Ecto neural progenitor cell (in vitro differentiated cells): ENCODE measurements at places on chromosomes 4 and X.

DNA sequence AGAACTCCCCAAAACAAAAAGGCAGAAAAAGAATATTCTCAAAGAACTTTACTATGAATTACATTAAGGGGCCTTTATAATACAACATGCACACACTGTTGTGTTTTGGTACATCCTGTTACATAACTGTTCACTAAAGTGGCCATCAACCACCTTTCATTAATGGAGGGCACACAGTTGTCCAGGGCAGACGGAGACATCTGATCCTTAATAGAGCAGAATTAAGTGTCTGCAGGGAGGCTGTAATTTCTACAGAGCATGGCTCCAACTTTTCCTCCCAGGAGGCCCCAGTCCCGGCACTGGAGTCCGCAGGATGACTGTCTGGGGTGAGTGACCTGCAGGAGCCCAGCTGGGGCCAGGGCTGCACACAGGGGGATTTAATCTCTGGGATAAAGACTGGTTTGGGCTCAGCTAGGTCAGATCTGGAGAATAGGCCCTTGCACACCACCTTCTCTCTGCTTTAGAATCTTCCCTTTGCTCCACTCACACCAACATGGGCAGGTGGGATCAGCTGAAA, 233.4 kb downstream of the MAML3 start:
- no peak for DNase-seq

DNA sequence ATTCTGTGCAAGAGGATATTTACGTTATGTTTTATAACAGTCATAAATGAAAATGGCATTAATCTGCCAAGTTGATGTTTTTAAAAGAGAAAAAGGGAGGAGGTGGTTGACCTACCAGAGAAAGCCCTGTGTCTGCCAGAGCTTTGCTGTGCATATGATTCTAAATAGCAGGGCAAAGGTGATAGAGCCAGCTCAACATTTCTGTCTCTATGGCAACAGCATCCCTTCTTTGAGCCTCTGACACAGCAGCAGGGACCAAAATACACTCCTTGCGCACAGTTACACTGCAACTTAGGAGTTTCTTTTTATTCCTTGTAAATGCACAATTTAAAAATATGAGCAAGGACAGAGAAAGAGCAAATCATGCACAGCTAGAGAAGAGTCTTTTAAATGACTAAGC, 133.3 kb upstream of the RAI2 start:
- DNase-seq, result no peak

DNA sequence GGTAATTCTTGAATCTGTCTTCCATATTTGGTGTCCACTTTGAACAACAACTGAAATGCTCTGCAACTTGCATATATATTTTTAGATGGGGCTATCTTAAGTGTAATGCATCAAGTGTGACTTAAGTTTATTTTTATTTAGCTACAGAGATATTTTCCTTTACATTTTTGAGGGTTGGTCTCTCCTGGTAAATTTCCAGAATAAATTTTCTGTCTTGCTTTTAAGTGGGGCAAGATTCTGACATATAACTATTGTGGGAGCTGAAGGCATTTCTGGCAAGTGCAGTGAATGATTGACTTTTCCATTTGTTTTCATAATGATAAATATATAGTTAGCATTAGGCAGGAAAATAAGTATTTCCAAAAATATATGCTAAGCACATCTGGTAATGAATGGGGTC, 18.8 kb downstream of the UNC5C start:
- no peak for DNase-seq

DNA sequence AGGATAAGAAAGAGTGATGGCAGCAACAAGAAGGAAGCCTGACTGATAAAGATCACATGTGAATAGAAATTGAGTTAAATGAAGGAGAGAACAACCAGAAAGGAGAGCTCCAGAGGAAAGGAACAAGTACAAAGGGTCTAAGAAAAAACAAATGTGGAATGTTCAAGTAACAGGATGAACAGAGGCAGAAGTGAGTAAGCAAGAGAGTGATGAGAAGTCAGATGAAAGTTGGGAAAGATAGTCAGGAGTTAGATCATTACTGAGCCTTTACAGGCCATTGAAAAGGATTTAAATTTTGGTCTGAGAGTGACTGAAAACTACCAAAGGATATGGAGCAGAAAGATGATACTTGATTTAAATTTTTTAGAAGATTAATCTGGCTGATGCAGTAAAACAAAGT, 38.1 kb downstream of the NFXL1 start:
- no peak for DNase-seq

- no peak for DNase-seq
Observed at GRCh38 chrX:135347381-135348016, 38.2 kb downstream of the ETDC start.

DNA sequence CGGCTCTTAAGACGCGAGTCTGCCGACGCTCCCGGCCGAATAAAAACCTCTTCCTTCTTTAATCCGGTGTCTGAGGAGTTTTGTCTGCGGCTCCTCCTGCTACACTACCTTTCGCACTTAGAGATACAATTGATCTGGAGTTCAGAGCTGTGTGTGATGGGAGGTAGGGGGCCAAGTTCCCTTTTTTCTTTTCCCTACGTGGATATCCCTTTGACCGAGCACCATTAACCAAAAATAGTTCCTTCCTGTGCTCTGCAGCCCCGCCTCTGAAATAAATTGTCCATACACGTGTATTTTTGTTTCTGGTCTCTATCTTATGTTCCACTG, 555 bp upstream of the PGM2 start:
- peak; percentile 47 for DNase-seq

DNA sequence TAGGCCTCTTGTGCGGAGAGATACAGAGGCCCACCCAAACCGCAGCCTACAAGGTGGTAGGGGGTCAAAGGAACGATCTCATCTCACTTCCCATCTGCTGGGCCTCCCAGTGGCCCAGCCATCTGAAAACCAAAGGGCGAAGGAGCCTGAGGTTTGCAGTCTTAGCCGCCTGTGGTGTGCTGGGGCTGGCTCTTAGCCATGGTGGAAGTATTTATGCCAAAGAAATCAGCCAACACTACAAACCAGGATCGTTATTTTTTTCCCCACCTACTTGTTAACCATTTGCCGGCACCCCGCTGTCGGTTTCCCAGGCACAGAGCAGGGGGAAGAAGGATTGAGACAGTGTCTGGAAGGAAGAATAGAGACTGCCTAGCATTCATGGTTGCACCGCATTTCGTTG, 30.9 kb upstream of the CDKL5 start:
- DNase-seq, result no peak

DNA sequence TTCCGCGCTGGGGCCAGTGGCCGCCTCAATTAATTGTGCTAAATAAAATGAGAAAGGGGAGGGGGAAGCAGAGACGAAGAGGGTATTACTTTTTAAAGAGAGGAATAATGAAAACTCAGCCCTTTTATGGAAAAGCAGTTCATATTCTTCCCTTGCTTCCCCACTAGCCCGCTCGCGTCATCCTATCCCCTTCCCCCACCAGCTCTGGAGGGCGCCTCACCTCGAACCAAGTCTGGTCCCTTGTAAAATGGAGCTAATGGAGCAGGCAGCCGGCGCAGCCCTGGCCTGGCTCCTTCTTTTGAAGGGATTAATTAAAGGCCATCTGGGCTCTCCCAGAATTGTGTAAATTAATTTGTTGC, 511 bp upstream of the NKX6-1 start:
- no peak for DNase-seq

GRCh38 chr4:138677212-138677611, 338.4 kb upstream of the NOCT start:
- DNase-seq, result no peak

- peak; percentile 15 for DNase-seq
Observed at GRCh38 chrX:69046996-69047490, 118.2 kb downstream of the PJA1 start.

- no peak for DNase-seq
Observed at GRCh38 chr4:113564493-113564892, 197.0 kb downstream of the CAMK2D start.

DNA sequence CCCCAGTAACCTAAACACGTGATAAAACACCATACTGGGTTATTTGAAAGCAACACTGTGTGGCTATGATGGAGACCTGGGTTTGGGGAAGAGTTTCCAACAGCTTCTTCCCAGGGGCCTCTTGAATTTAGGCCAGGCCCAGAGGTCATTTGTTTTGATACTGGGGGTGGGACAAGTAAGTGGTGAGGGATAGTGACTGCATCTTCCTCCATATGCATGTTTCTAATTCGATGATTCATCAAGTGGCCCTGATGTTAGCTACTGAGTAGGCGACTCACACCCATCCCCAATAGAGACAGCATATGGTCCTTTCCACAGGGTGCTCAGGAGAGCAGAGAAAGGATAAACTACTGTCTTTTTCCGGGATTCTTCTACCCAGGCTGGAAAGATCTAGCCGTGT, 2.7 kb downstream of the NDP start:
- no peak for DNase-seq

GRCh38 chrX:10482261-10482660, 138.1 kb downstream of the MID1 start:
- no peak for DNase-seq

- no peak for DNase-seq
Observed at GRCh38 chr4:183455431-183456195, 11.2 kb downstream of the CDKN2AIP start.

- peak; percentile 59 for DNase-seq
Observed at GRCh38 chrX:75522565-75523431, at the start of gene ZDHHC15. TSS of gene ZDHHC15 (minus strand) at chrX:75523037. CDS start at chrX:75523024, 13 bp downstream.

DNA sequence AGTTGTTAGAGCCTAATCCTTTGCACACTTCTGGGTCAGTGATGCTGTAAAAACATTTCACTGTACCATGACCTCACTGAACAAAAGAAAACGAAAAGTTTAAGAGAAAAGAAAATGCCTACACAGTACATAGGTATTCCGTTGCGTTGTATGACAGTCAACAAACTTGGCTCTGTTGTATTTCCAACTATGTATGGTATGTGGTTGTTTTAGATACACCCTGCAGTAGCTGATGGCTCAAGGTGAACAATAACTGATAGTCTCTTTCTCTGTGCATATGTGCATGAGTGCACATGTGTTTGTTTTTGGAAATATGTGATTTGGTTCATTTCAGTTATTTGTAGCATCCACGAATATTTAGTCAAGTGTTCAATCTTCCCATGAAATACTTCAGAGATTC, 176.0 kb downstream of the BMPR1B start:
- DNase-seq, result no peak

GRCh38 chrX:123834116-123834515, 25.7 kb upstream of the XIAP start:
- no peak for DNase-seq

GRCh38 chr4:147822128-147822527, 90.2 kb downstream of the ARHGAP10 start:
- DNase-seq, result no peak

DNA sequence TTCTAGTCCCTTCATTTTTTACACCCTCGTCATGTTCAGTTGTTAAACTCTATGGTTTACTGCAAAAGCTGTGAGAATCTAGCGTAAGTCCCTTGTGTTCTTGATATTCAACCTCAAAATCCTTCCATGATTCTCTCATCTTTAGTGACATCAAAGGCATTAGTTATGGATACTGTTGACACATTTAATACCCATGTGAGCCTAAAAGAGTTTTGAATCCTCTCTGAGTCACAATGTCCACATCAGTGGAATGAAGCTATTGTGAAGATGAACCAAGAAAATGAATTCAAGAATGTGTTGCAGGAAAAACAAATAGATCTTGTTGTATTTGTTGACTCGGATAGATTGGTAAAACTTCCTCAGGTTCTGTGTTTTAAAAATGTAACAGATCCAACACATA, 394.7 kb upstream of the ATOH1 start:
- DNase-seq, result no peak

DNA sequence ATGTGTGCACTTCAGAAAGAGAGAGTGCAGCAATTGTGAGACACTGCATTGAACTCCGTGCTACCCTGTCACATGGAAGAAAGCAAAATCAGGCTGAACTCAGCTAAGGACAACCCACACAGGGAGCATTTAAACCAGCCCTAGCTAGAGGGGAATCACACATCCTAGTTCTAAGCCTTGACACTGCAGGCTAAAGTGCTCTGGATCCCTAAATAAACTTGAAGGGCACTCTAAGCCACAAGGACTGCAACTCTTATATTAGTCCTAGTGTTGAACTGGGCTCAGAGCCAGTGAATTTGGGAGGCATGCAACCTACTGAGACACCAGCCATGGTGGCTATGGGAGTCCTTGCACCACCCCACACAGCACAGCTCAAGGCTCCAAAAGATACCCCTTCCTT, 311.9 kb downstream of the OPHN1 start:
- no peak for DNase-seq

GRCh38 chr4:15385928-15386327, 41.9 kb upstream of the C1QTNF7 start:
- no peak for DNase-seq

DNA sequence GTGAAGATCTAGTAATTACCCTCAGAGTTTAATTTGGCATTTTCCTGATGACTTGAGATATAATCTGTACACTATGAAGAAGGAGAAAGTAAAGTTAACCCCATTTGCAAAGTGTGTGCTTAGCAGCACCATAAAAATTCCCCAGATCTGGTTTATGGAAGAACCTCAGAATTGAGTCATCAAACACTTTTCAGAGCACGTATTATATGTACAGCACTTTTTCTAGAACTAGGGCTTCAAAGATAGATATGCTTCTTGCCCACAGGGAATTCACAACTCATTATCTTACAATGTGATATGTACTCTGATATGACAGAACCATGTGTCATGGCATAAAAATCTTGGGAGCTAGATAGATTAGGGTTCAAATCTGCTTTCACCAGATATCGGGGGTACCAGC, 150.9 kb downstream of the SLC10A7 start:
- DNase-seq, result no peak

GRCh38 chrX:69988955-69989394, 60.8 kb downstream of the AWAT2 start:
- DNase-seq, result no peak

DNA sequence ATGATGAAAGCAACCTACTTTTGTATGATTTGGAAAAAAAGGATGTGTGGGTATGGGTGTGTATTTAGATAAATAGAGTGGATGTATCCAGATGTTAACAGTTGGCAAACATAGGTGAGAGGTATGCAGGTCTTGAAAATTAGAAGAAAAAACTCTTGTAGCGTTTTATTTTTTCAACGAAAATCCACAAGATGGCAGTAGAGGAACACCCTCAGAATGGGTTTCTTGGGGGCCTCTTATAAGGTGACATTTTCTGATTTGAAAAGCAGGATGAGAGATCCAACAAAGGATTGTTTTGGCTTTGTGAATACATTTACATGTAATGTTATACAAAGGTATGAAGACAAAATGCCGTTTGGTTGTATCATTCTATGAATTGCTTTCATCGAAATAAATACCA, 68.3 kb downstream of the FMR1NB start:
- DNase-seq, result no peak

- no peak for DNase-seq
Observed at GRCh38 chr4:143668930-143669552, 31.4 kb downstream of the FREM3 start.

- DNase-seq, result no peak
Observed at GRCh38 chrX:110284159-110284558, 33.7 kb downstream of the AMMECR1 start.

DNA sequence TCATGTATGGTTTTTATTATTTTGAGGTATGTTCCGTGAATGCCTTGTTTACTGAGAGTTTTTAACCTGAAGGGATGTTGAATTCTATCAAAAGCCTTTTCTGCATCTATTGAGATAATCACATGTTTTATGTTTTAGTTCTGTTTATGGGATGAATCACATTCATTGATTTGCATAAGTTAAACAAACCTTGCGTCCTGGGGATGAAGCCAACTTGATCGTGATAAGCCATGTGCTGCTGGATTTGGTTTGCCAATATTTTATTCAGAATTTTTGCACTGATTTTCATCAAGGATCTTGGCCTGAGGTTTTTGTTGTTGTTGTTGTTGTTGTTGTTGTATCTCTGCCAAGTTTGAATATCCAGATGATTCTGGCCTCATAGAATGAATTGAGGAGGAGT, 43.8 kb downstream of the CDX4 start:
- DNase-seq, result no peak
